Activated T-cell treated with anti-CD3 and anti-CD28 coated beads for 48 hours (primary cell): ENCODE measurements at places on chromosomes 11 and 22.

DNA sequence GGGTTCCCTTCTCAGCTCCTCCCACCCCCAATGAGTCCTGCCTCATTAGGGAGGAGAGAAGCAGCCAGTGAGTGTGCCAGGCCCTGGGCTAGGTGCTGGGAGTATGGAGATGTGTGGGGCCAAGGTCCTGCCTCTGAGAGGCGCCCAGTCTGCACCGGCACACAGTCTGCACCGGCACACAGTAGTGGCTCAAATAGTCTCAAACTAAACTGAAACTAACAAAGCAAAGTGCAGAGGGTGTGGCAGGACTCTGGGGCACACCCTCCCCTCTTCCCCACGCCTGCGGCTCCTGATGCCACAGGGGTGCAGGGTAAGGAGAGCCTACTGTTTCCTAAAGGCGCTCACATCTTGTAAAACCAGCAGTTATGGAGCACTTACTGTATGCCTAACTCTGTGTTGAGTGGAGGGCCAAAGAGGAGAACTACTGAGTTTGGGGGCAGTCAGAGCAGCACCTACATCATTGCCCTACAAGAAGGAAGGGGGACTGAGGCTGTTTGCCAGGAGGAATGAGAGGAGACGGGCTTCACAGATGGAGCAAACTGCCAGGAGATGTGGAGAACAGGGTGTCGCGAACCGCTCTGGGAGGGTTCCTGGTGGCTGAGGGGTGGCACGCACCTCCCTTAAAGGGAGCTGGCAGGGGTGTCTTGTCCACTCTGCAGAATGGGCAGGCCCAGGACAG is 939 bp upstream of the SH3BP1 start:
- DNase-seq: no peak

DNA sequence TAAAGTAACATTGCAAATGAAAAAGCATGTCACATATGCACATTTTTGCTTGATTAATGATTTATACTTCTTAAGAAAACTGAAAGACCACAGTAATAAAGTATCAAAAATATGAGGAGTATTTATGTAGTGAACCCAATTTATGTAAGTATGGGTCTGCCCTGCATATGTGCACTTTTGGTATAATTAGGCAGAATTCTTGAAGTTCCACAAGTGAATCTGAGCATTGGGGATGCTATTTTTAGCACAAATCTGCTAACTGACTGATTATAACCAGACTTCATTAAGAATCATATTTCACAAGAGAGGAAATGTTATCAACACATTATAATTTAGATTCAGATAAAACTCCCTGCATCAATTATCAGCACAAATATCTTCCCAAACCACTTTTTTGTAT is 407.1 kb upstream of the LRRC4C start:
- no peak for DNase-seq

DNA sequence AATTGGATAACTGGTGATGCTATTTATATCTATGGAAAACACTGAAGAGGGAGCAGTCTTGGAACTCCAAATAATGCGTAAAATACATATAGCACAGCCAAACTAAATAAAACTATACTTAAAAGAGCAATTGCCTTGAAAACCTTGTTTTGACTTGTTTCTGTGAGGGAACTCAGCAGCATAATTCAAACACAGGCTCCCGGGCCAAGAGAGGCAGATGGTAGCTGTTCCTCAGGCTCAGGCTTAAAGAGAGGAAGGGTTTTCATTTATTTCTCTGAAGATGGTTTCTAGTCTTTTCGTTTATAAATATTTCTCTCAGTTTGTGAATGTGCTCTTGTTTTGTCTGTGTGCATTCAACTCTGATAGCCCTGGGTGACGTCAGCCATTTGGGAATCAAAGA is 82.4 kb downstream of the FANCF start:
- DNase-seq: no peak

- no peak for DNase-seq
These were observed 68.0 kb upstream of the PRDM11 start for GRCh38 chr11:45078236-45079074.

- DNase-seq: no peak
These were observed 31.6 kb downstream of the SLC36A4 start for GRCh38 chr11:93166194-93166593.

- DNase-seq: no peak
These were observed 42.6 kb downstream of the PPP2R1B start for GRCh38 chr11:111723595-111723994.

DNA sequence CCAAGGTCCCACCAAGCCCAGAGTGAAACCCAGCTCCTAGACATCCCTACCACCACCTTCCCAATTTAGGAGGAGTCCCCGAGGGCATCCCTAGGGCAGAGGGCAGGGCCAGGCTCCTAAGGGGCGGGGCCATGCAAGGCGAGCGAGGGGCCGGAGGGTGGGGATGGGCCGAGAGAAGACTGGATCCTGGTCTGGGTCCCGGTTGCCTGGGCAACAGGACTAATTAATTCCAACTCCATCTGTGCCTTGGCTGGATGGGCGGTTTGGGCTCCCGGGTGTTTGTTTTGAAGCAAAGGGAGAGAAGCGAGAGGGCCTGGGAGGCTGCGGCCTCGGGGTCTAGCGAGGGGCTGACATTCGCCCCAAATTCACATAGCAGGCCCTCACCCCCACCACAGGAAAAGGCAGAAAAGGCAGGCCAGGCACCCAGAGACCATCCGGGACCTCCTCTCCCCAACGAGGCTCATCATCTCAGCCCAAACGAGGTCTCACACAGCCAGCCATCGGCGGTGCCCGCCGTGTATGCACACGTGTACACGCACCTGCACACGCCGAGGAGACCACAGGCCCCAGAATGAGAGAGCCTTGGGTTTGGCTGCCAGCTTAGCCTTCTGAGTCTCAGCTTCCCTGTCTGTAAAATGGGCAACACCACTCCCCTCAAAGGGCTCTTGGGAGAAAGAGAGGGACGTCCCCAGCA is 23.9 kb downstream of the ELFN2 start:
- no peak for DNase-seq

GRCh38 chr11:133553885-133554740 is 21.8 kb upstream of the OPCML start:
- no peak for DNase-seq

DNA sequence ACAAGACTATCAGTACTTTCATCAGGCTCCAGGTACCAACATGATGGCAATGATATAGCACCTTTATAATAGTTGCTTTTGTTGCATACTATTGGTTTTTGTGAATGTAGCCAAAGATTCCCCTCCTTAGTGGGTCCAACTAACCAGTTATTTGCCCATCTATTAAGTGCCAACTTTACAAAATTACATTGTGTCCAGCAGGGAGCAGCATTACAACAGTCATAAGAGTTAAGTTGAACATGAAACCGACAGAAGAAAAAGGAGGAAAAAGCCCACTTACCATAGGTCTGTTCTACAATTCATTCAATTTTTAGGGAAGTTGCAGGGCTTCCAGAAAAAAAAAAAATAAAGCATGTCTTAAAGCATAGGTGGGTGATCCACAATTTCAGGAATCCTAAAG is 21.6 kb downstream of the IMMP1L start:
- no peak for DNase-seq

DNA sequence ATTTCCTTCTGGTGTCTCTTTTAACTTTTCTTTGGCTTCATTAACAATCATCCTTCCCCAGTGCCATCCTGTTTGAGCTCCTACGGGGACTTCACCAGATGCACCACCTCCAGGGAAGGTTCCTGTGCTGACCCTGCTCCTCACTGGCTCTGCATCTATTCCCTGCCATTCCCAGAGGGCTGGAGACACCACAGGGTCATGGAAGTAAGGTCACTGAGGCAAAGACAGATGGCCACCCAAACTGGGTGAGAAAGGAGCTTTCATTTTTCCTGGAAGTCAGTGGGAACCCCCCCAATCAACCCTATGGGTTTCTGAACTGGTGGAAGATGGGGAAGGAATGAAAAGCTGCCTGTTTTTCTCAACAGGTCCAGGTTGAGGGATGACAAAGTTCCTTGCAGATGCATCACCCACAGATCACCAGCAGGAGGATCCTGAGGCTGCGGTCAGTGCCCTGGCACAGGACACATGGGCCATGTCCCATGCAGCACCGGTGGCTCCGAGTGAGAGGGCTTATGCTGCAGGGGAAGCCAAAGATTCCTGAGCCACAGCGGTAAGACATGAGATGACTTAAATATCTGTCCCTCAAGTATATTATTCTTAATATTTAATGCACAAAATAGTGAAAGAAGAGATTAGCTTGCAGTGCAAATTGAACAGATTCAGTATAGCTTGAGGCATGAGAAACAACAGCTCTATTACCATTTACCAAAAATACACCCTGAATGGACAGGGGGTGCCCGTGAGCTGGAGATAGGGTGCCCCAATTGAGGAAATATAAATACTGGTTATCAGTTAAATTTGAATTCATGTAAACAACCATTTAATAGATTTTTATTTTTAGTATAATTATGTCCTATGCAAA is 73.0 kb upstream of the VPREB1 start:
- no peak for DNase-seq

GRCh38 chr11:134022748-134023147 is 46.1 kb upstream of the JAM3 start:
- no peak for DNase-seq

GRCh38 chr22:20153945-20154344 is 3.1 kb upstream of the CCDC188 start:
- DNase-seq: no peak

DNA sequence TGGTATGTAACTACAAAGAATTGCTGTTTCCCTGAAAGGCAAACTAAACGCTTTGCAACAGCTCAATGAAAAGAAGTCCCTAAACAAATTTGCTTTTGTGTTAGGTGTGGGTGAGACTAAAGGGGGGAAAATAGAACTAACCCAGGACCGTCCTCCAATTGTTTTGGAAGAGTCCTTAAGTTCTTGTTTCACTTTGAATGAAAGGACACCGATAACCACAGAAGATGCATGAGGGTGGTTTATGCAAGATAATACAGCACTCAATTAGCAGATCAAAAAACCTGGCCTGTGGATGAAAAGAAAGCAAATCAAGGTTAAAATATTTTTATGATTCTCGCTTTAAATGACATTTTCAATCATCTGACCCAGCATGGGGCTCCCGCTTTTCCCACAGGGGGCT is 304.5 kb upstream of the SYN3 start:
- no peak for DNase-seq

DNA sequence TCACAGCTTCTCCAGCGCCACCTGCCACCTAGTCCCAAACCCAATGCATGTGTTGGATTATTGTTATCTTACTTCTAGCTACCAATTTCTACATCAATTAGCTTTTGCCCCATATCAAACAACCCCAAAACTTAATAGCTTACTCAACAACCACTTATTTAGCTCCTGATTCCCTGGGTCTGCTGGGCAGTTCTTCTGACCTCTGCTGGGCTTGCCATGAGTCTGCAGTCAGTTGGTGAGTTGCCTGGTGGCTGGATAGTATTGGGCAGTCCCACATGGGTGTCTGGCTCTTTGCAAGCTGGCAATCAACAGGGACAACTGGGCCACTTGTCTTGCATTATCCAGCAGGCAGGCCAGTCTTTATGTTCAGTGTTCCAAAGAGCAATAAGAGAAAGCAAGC is 13.6 kb upstream of the MS4A15 start:
- DNase-seq: no peak

DNA sequence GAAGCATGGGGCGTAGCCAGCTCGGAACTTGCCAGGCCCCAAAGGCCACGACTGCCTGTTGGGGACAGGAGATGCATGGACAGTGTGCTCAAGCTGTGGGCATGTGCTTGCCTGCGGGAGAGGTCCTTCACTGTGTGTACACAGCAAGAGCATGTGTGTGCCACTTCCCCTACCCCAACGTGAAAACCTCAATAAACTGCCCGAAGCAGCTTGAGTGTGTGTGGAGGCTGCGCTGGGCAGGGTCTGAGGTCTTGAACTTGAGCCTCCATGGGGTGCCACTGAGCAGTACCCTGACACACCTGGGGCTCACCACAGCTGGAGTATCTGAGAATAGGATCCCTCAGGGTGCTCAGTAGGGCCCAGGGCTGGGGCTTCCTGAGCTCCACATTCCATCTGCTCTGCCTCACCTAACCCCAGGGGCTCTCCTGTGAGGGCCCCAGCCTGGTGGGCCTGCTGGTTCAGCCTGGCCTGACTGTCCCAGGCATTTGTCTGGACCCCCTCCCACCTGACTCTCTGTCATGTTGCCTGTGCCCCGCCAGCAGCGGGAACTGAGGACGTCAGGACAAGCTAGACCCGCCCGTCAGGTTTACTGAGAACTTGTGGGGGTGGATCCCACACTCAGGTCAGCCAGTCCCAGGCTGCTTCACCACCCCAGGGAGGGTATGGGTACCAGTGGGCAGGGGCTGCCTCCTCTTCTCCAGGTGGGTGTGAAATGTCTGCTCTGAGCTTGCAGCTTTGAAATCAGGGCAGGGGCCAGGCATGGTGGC is 3.2 kb downstream of the RASSF7 start:
- no peak for DNase-seq

DNA sequence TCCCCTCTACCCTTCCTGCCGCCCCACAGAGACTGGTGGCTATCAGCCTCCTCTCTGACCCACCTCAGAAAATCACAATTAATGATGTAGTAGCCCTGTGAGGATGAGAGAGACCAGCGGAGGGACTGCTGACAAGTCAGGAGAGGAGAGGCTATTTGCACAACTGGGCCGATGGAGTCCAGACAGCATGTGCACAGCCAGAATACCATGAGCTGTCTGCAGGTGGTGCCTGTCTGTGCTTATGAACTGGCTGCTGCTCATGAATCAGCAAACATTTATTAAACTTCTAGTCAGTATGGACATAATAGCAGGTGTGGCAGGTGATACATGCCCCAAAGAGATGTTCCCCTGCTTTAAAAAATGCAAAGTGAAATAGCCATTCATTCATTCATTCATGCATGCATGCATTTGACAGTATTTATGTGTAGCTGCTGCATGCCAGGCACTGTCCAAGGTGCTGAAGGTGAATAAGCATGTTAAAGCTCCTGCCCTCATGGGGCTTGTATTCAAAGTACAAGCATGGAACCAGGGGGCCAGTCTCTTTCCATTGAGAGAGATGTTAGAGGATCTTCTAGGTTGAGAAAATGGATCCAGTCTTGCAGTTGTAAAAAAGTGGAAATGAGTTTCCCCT is 141.3 kb downstream of the GRIK4 start:
- DNase-seq: no peak

DNA sequence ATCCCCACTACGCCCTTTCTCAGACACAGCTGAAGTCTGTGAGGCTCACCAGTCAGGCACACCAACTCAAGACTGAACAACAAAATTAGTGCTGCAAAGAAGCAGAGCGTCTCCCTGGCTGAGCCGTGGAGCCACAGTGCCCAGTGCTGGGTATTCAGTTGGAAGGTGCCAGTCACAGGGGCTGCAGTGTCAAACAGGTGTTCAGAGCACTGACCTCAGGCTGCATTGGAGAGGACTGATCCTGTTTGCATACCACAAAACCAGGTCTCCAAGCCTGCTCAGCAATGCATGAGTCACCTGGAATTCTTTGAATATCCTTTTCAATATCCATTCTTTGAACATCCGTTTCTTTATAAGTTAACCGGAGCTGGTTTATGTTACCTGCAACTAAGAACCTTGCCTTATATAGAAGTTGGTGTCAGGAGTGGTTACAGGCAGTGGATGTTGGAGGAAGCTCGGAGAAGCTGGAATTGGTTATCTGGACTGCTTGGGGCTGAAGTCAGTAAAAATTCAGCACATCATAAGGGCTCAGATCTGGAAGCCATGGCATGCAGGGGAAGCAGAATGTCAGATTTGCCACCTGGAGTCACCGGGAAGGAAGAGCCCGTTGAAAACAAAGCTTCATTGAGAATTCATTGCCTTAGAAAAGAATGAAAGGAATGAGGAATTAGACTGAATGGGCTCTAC is 30.3 kb downstream of the PDGFB start:
- DNase-seq: no peak
